ENCODE measurements at places on chromosomes 4 and X. TPM values are rescaled to one million over a fixed set of nuclear protein-coding genes. Genes with fewer than 3 reads are reported as not detected.

- no peaks in the 10 kb centered on the region for H3K4me1 ChIP-seq
- H3K27me3 ChIP-seq = no peaks in the 10 kb centered on the region
- no peak overlapping the region for H3K27ac ChIP-seq
- no peak overlapping the region for H3K4me3 ChIP-seq
These were observed 1432.6 kb upstream of the TENM3 start for GRCh38 chr4:180810581-180810980.

GRCh38 chr4:118335774-118336173 is 17.0 kb downstream of the PRSS12 start:
- H3K36me3 ChIP-seq = no peaks in the 10 kb centered on the region
- no peak overlapping the region for H3K27ac ChIP-seq

Gene ETDC
- total RNA-seq = not detected

- no peaks in the 10 kb centered on the region for H3K27me3 ChIP-seq
- no peak overlapping the region for H3K27ac ChIP-seq
- H3K4me3 ChIP-seq = no peak overlapping the region
These were observed 105.6 kb downstream of the ANXA10 start for GRCh38 chr4:168197926-168198325.

DNA sequence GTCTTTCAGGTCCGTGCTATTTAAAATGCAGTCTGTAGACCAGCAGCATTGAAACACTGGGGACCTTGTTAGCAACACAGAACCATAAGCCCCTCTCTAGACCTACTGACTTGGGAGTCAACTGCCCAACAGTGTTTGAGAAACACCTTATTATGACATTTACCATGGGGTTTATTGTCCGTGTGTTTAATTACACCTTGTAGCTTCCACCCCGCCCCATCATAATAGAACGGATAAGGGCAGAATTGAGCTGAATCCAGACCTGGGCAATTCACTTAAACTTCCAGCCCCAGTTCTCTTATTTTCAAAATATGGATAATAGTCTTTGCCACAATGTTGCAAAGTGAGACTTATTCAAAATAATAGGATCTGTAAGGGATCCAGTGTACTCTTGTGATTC is 30.6 kb upstream of the CLNK start:
- H3K36me3 ChIP-seq = no peaks in the 10 kb centered on the region
- H3K4me3 ChIP-seq = no peak overlapping the region
- no peaks in the 10 kb centered on the region for H3K27me3 ChIP-seq
- no peaks in the 10 kb centered on the region for H3K4me1 ChIP-seq
- DNase-seq = no peak
- no peak overlapping the region for H3K27ac ChIP-seq

DNA sequence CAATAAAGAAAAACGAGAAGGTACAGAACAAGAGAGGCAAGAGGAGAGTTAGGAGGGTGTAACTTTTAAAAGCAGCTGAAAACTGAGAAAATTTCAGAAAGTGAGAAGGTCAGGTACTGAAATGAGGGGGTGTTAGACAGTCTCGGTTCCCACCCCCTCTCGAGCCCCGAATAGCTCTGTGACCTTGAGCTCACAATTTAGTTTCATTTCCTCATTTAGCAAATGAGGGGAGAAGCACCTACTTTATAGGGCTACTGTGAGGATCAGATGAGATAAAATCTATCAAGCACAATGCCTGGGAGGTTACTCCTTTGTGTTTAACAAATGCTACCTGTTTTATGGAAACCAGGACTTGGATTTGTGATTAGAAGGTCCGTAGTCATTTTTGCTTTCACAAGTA is 4.9 kb downstream of the UGT8 start:
- H3K4me1 ChIP-seq = peaks cover 13% of the 10 kb centered on the region
- peak overlapping the region; percentile 60 for H3K27ac ChIP-seq
- DNase-seq = no peak
- H3K36me3 ChIP-seq = no peaks in the 10 kb centered on the region

DNA sequence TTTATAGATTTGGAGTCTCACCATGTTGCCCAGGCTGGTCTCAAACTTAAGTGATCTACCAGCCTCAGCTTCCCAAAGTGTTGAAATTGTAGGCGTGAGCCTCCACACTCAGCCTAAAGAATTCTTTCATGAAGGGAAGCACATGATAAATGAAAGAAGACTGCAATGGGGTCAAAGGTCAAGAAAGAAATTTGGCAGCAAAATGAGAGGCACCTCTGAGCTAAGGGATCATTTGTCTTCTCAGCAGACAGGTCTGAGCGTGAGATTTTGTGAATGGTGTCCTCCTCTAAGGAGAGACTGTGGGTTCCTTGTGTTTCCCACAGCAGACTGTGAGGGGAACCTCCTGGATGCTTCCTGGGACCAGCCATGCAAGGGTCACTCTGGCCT is 57.5 kb upstream of the EGFL6 start:
- no peak overlapping the region for H3K4me3 ChIP-seq
- DNase-seq = no peak
- H3K27ac ChIP-seq = no peak overlapping the region
- H3K4me1 ChIP-seq = no peaks in the 10 kb centered on the region
- H3K36me3 ChIP-seq = no peaks in the 10 kb centered on the region

DNA sequence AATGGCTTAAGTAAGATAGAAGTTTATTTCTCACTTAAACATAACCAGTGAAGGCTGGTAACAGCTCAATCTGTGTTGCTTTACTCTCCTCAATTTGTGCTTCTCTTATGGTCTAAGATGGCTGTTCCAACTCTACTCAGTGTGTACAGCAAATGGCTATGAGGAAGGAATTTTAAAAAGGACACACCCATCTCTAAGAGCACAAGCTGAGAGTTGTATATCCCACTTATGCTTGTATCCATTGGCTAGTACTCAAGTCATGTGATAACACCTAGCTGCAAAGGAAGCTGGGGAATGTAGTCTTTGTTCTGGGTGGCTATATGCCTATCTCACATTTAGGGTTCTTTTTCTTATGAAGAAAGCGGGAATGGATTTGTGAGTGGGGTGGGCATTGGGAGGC is 63.3 kb downstream of the GPAT3 start:
- H3K27me3 ChIP-seq = no peaks in the 10 kb centered on the region
- no peaks in the 10 kb centered on the region for H3K36me3 ChIP-seq
- H3K4me1 ChIP-seq = peaks cover 8% of the 10 kb centered on the region
- no peak overlapping the region for H3K27ac ChIP-seq

DNA sequence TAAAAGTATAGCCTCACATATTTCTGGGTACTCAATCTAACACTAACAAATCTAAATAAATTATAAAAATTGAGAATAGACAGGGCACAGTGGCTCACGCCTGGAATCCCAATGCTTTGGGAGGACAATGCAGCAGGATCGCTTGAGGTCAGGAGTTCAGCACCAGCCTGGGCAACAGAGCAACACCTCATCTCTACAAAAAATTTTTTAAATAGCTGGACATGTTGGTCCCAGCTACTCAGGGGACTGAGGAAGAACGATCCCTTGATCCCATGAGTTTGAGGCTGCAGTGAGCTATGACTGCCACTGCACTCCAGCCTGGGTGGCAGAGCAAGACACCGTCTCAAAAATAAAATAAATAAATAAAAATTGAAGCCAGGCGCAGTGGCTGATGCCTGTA is 192.7 kb downstream of the LRBA start:
- no peak overlapping the region for H3K4me3 ChIP-seq
- H3K36me3 ChIP-seq = no peaks in the 10 kb centered on the region
- no peaks in the 10 kb centered on the region for H3K4me1 ChIP-seq

Gene ZNF827
- 60.6 TPM for total RNA-seq

Gene TLL1
- total RNA-seq = 7.4 TPM

DNA sequence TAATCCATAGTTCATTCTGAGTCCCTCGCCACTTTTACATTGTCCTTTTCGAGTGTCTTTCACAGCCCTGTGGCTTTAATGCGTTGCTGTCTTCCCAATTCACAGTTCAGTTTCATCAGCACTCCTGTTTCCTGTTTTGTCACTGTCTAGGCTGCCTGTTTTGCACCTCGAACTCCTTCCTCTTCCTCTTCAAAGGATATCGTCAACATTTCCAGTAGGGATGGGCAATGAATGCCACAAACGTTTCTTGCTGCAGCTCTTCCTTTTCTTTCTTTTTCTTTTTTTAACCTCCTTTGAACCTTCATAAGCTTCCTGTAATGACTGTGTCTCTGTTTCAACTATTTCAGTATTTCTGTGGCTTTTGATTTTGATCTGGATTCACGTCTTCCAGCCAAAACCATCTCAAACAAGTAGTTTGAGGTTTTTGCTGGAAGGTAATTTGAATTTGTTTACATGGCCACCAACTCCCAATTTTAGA is 105.4 kb downstream of the ANXA3 start:
- H3K4me3 ChIP-seq = no peak overlapping the region
- H3K27me3 ChIP-seq = no peaks in the 10 kb centered on the region
- no peak for DNase-seq

Gene MAMLD1
- 0.70 TPM for total RNA-seq

Gene CLNK
- not detected for total RNA-seq

Gene DCAF4L1
- not detected for total RNA-seq

GRCh38 chr4:52999626-53000025 is 137.5 kb downstream of the RASL11B start:
- no peaks in the 10 kb centered on the region for H3K27me3 ChIP-seq
- no peaks in the 10 kb centered on the region for H3K4me1 ChIP-seq
- H3K36me3 ChIP-seq = no peaks in the 10 kb centered on the region
- no peak overlapping the region for H3K4me3 ChIP-seq
- no peak for DNase-seq

GRCh38 chr4:55395218-55395528 is 584 bp upstream of the TMEM165 start:
- peak overlapping the region; percentile 97 for H3K27ac ChIP-seq
- no peaks in the 10 kb centered on the region for H3K27me3 ChIP-seq
- no peaks in the 10 kb centered on the region for H3K36me3 ChIP-seq
- peaks cover 9% of the 10 kb centered on the region for H3K4me1 ChIP-seq

DNA sequence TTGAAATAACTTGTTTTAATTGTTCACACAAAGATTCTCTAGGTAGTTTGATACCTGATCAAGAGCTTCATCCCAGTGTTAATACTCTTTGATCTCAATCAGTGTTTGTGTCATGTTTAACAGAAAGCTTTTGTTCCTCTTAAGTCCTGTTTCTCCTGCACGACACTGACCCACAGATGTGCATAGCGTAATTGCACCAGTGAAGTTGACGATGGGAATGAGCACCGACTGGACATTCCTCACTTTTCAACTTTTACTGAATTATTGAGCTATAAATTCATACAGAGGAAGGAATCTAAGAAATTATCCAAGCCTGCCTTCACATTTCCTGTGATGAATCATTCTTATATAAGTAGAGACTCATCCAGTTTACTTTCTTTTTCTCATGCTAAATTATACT is 878.7 kb upstream of the TENM3 start:
- H3K4me1 ChIP-seq = no peaks in the 10 kb centered on the region
- no peak for DNase-seq
- no peak overlapping the region for H3K4me3 ChIP-seq

GRCh38 chrX:22742174-22742573 is 257.6 kb upstream of the DDX53 start:
- no peaks in the 10 kb centered on the region for H3K4me1 ChIP-seq
- no peaks in the 10 kb centered on the region for H3K27me3 ChIP-seq
- DNase-seq = no peak
- no peak overlapping the region for H3K27ac ChIP-seq

Gene RGS12
- 36.3 TPM for total RNA-seq

Gene ARMCX6
- 10.7 TPM for total RNA-seq

DNA sequence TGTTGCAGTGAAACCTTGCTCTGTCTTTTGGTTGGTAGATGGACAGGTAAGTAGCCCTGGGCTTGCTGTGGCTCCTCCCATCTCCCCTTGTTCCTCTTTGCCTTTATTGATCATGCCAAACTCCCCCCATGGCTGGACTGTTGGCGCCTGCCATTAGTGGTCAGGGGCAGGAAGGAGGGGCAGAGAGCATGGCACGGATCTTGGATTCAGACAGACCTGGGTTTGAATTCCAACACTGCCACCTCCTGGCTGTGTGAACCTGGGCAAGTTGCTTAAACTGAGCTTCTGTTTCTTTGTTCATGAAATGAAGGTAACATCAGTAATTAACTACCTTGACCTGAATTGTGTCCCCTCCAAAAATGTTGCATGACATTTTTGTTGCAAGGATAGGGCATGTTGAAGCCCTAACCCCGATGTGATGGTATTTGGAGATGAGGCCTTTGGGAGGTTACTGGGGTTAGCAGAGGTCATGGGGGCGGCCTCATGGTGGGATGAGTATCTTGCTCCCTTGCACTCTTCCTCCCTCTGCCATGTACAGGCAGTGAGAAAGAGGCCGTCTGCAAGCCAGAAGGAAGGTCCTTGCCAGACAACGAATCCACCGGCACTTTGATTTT is 6.0 kb downstream of the SLC2A9 start:
- no peak overlapping the region for H3K4me3 ChIP-seq
- DNase-seq = peak; percentile 70
- no peaks in the 10 kb centered on the region for H3K27me3 ChIP-seq
- H3K4me1 ChIP-seq = no peaks in the 10 kb centered on the region

- no peaks in the 10 kb centered on the region for H3K4me1 ChIP-seq
- no peaks in the 10 kb centered on the region for H3K36me3 ChIP-seq
- no peak for DNase-seq
- H3K27ac ChIP-seq = no peak overlapping the region
These were observed 222.4 kb downstream of the CRLF2 start for GRCh38 chrX:989959-990510.

- no peaks in the 10 kb centered on the region for H3K36me3 ChIP-seq
- H3K27ac ChIP-seq = no peak overlapping the region
- H3K27me3 ChIP-seq = no peaks in the 10 kb centered on the region
These were observed 22.2 kb downstream of the SMIM43 start for GRCh38 chr4:121742794-121743193.

Data from Peyer's patch (tissue), 4 donors.